ENCODE measurements at places on chromosomes 5 and 9.
A peak's percentile ranks its signal among the peaks of the same experiment; 100 is the strongest.

GRCh38 chr9:130142641-130143040 is 29.6 kb upstream of the NCS1 start:
- no peak for DNase-seq

DNA sequence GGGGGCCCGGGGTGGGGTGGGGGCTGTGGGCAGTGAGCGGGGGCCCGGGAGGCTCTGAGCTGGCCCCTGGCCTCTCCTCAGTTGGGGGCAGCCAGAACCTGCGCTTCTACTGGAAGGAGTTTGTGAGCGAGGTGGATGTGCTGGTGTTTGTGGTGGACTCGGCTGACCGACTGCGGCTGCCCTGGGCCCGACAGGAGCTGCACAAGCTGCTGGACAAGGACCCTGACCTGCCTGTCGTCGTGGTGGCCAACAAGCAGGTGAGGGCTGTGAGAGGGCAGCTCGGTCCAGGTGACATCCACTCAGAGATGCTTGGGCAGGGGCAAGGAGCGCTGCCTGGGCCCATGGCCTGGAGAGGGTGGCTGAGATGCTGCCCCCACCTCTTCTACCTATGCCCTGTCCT is 3.4 kb downstream of the ARL10 start:
- no peak for DNase-seq

DNA sequence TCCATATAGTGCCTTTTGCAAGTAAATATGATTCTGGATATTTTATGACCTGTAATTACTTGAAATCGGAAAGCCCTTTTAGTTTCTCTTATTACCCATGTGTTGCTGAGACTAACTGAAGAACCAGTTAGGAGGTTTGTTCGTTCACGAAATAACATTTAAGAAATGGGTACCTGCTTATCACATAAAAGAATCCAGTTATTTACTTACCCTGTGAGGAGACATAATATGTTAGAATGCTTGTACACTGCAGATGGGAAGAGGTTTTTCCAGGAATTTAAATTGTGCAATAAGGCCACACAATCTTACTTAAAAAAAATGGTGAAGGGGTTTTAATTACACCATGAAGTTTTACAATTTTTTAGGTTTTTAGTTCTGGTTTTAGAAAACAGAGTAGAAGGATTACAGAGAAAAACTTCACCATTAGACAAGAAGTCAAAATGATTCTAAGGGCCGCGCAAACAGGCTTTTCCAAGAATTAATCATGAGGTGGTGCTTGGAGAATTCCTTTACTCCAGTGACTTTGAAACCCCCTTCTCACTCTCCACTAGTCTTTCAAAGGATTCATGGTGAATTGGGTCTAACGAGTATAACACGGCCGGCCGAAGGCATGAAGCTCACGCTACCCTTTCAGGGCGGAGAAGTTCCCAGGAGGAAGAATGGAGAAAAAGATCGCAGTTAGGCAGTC is 1.1 kb upstream of the PTGER4 start:
- no peak for DNase-seq

GRCh38 chr9:26471261-26471660 is 421.3 kb downstream of the CAAP1 start:
- DNase-seq, result no peak

- DNase-seq, result no peak
Measured at GRCh38 chr9:83154821-83155220, 91.9 kb upstream of the RASEF start.

DNA sequence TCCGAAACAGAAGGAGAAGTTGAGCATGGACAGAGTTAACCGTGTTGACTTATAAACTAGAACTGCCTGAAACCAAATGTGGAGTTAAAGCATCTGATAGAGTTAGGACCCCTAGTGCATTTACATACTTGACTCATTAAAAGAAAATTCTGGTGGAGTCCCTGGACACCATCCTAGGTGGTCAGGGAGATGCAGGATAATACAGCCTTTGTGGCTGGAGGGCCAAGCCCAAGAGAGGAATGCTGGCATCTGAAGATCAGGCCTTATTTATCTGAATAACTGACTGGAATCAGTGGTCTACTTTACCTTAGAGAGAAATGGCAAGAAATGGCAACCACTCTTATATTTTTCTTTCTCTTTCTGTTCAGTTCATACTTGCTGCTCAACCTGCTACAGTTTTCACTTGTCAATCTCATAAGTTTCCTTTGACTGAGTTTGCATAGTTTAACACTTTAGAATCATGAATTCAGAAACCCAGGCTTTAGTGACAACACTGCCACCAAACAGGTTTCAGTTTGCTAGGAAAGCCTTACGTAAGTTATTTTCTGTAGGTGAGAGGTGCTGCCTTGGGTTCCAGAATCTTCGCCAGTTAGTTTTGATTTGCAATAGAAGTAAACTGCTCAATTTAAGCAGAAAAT is 10.2 kb downstream of the CMYA5 start:
- DNase-seq, result no peak

GRCh38 chr9:99726758-99727157 is 94.9 kb upstream of the NR4A3 start:
- DNase-seq, result peak; percentile 33

GRCh38 chr5:172101547-172102217 is 86.3 kb downstream of the STK10 start:
- DNase-seq, result no peak

GRCh38 chr9:111298731-111299598 is 31.1 kb downstream of the OR2K2 start:
- DNase-seq, result peak; percentile 74

Data from fibroblast of skin of abdomen (primary cell).